ENCODE measurements at places on chromosomes 3 and 15. TPM values are rescaled to one million over a fixed set of nuclear protein-coding genes. Genes with fewer than 3 reads are reported as not detected.
A peak's percentile ranks its signal among the peaks of the same experiment; 100 is the strongest.

DNA sequence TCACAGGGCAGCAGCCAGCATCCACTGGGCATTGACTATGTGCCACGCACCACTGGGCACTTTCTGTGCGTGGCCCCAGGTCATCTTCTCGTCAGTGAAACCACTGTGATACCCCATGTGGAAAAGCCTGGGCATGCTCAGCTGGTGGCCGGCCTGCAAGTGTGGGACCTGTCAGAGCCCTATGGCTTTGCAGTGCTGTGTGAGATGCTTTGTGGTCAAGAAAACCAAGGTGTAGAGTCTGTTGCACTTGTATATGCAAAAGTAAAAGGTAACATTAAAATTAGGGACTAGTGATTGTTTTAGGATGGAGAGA is 69.5 kb downstream of the PGPEP1L start:
- H3K27me3 ChIP-seq, result no peaks in the 10 kb centered on the region
- H3K4me1 ChIP-seq, result no peaks in the 10 kb centered on the region
- no peak overlapping the region for H3K27ac ChIP-seq
- peaks cover 8% of the 10 kb centered on the region for H3K36me3 ChIP-seq
- DNase-seq, result no peak

- no peak overlapping the region for H3K27ac ChIP-seq
- no peak overlapping the region for H3K4me3 ChIP-seq
- DNase-seq, result no peak
- H3K27me3 ChIP-seq, result no peaks in the 10 kb centered on the region
Measured at GRCh38 chr15:74809956-74810355, 2.7 kb upstream of the LMAN1L start.

DNA sequence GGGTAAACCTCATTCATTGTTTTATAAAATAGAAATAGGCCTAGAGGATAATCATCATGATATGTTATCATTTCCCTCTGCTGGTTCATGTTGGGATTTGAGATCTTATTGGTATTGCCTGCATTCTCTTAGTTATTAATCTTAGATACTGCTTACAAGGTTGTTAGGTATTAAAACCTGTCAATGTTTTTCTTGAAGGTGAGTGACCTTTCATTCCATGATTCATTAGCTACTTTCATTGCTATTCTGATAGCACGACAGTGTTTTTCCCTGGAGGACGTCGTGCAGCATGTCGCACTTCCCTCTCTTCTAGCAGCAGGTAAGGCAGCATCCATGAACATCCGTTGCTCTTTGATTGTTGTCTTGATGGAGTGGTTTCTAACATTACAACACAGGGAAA is 17.1 kb downstream of the P2RY12 start:
- H3K27me3 ChIP-seq, result no peaks in the 10 kb centered on the region
- no peak overlapping the region for H3K27ac ChIP-seq
- H3K4me3 ChIP-seq, result no peak overlapping the region
- H3K36me3 ChIP-seq, result no peaks in the 10 kb centered on the region
- no peaks in the 10 kb centered on the region for H3K4me1 ChIP-seq

GRCh38 chr15:33460166-33460805 is 149.5 kb downstream of the RYR3 start:
- H3K36me3 ChIP-seq, result no peaks in the 10 kb centered on the region
- H3K27me3 ChIP-seq, result no peaks in the 10 kb centered on the region
- no peak for DNase-seq
- H3K27ac ChIP-seq, result no peak overlapping the region
- H3K4me1 ChIP-seq, result no peaks in the 10 kb centered on the region
- no peak overlapping the region for H3K4me3 ChIP-seq

- H3K27me3 ChIP-seq, result no peaks in the 10 kb centered on the region
- no peak overlapping the region for H3K4me3 ChIP-seq
- no peaks in the 10 kb centered on the region for H3K4me1 ChIP-seq
- H3K27ac ChIP-seq, result no peak overlapping the region
- peaks cover 5% of the 10 kb centered on the region for H3K36me3 ChIP-seq
Measured at GRCh38 chr15:85133709-85134108, 152.1 kb downstream of the PDE8A start.

GRCh38 chr3:32457971-32458471 is 44.6 kb downstream of the CMTM6 start:
- H3K4me3 ChIP-seq, result no peak overlapping the region
- peaks cover 8% of the 10 kb centered on the region for H3K4me1 ChIP-seq
- no peaks in the 10 kb centered on the region for H3K27me3 ChIP-seq
- no peak overlapping the region for H3K27ac ChIP-seq
- no peak for DNase-seq

DNA sequence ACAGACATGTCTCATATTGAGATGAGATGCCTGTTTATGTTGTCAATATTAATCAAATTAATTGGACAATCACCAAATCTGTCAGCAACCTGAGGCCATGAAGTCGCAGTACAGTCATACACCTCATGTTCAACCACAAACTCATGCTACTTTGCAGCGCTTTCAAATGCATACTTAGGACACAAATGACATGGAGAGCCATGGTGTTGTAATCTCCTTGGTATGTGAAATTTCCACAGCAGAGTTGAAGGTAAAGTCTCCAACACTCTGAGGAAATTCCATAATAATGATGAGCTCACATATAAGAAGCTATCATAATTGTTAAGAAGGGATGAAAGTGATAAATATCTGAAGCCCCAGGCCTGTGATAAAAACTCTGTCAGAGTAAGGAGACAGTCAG is 873.9 kb downstream of the MCTP2 start:
- H3K4me1 ChIP-seq, result no peaks in the 10 kb centered on the region
- H3K27me3 ChIP-seq, result no peaks in the 10 kb centered on the region
- H3K36me3 ChIP-seq, result no peaks in the 10 kb centered on the region
- H3K4me3 ChIP-seq, result no peak overlapping the region
- H3K27ac ChIP-seq, result no peak overlapping the region

DNA sequence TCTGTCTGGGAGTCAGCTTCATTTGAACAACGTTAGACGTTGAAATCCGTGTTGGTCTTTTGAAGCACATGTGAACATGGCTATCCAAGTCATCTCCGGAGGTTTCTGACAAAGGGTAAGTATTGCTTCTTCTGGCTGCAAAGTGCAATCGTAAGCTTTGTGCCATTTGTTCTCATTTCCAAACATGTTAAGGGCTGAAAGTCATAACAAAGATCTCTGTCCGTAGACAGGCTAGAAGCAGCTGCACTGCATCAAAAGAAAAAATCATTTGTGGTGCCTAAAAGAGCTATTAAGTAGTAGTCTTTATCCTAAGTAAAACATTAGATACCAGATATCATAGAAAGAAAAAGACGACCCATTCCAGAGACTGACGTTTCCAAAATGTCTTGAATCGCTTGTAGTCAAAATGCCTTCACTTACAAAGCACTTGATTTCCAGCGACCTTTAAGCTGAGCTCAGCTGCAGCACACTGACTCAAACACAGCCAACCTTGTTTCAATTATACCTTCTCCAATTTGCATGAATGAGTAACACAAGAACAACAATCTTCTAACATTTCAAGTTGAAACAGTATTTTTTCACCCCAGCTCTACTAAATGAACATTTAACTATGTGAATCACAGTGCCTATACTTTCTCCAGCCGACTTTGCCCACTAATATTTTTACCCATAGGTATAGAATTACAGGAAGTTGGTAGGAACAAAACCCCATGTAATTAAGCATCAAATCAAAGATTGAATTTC is 76.6 kb downstream of the NEDD4 start:
- DNase-seq, result no peak
- H3K36me3 ChIP-seq, result no peaks in the 10 kb centered on the region
- H3K4me3 ChIP-seq, result peak overlapping the region; percentile 21
- peak overlapping the region; percentile 76 for H3K27ac ChIP-seq

GRCh38 chr3:20810555-20810954 is 624.5 kb upstream of the SGO1 start:
- no peak overlapping the region for H3K27ac ChIP-seq
- no peak for DNase-seq

DNA sequence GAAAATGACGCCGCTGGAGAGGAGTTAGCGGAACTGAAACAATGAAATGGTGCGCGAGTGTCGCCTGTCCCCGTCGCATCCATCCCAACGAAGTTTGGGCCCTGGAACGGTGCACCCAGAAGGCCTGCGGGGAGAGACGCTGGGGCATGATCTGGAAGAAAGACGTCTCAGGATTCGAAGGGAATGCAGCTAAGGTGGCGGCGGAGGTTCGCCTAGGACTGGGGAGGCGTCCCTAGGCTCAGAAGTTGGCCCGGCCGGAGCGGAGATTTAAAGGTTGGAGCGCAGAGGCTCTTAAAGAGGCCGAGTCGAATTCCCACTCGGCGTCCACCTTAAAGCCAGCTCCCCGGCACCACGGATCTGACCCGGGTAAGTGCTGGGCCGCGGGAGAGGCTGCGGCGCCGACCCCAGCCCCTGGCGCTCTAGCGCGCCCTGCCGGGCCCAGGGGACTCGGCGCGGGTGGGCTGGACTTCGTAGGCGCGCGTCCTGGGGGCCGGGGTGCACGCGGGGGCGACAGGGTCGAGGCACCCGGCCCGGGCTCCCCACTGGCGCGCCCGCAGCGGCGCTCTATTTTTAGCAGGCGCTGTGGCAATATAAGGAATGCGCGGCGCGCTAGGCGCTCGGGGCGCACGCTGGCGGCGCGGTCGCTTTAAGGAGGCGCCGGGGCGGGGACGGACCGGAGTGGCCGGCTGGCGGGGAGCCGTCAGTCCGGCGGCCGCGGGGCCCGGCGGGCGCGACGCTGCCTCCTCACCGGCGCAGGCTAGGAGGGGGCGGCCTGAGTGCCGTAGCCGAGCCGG is at the start of gene MRAS:
MRAS (plus strand) TSS at position 620 of the 794 bp plus-strand sequence. CDS start 24,305 bp downstream, outside the sequence.
- no peaks in the 10 kb centered on the region for H3K36me3 ChIP-seq
- peak within 1 kb of the TSS; percentile 87 for H3K4me3 ChIP-seq
- H3K27me3 ChIP-seq, result no peaks in the 10 kb centered on the region
- DNase-seq, result no peak
- H3K4me1 ChIP-seq, result peaks cover 5% of the 10 kb centered on the region

GRCh38 chr3:24069045-24069444 is 124.0 kb downstream of the NR1D2 start:
- no peak for DNase-seq
- no peak overlapping the region for H3K4me3 ChIP-seq
- H3K36me3 ChIP-seq, result no peaks in the 10 kb centered on the region
- no peak overlapping the region for H3K27ac ChIP-seq
- no peaks in the 10 kb centered on the region for H3K4me1 ChIP-seq

GRCh38 chr3:196624907-196625306 is 14.6 kb upstream of the NRROS start:
- peaks cover 20% of the 10 kb centered on the region for H3K4me1 ChIP-seq
- no peak overlapping the region for H3K4me3 ChIP-seq
- no peaks in the 10 kb centered on the region for H3K27me3 ChIP-seq
- no peak for DNase-seq

DNA sequence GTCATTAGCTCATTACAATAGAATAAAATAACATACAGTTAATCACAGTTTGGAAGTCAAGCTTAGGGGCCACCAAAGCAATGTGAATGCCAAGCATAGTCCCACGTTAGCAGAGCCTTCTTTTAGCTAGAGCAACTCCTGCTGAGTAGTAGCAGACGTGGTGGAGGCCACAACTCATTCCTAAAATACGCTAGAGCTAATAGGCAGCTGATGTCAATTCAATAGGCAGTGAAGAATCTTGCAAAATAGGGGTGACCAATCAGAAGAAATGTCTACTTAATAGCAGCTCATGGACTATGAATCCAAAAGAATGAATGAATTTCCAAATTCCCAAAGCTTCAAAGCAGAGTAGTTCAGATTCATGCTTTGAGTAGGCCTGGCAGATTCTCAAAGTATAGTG is 292.9 kb upstream of the RORA start:
- H3K27me3 ChIP-seq, result no peaks in the 10 kb centered on the region
- no peaks in the 10 kb centered on the region for H3K36me3 ChIP-seq
- no peak for DNase-seq
- H3K27ac ChIP-seq, result no peak overlapping the region

- no peaks in the 10 kb centered on the region for H3K4me1 ChIP-seq
- no peak overlapping the region for H3K4me3 ChIP-seq
- no peaks in the 10 kb centered on the region for H3K27me3 ChIP-seq
- H3K36me3 ChIP-seq, result no peaks in the 10 kb centered on the region
Measured at GRCh38 chr3:21435871-21436270, 315.1 kb downstream of the ZNF385D start.

DNA sequence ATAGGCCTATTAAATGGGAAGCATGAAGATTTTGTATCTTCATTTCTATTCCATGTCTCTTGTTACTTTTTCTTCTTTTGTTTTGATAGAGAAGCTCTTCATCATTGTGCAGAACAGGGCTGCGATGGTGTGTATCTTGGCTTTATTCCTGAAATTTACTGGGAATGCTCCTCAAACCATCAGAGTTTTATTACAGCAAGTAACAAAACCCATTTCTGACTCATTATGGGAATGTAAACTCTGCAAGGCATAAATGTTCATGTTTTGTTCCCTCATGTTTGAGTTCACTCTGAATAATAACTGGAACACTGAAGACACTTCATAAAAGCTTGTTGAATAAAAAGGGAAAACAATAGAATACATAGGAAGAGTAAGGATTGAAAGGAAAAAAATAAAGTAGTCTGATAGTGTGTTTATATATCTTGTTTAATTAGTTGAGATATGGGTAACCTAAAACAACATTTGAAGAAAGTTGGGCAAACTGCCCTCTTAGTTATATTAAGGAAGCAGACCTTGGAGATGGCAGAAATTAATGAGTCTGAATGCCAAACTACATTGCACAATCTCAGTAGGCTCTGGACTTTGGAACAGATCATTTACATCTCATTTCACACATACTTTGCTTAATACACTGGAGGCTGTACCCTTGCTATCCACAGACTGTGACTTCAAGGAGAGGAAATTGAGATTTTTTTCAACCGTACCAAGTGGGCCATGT is 521.5 kb downstream of the GRM7 start:
- DNase-seq, result no peak
- no peak overlapping the region for H3K27ac ChIP-seq
- no peaks in the 10 kb centered on the region for H3K4me1 ChIP-seq

- H3K4me1 ChIP-seq, result no peaks in the 10 kb centered on the region
- H3K36me3 ChIP-seq, result 0 out of 2 replicates have a peak, but pooled peaks cover 5% of the 10 kb centered on the region
- no peaks in the 10 kb centered on the region for H3K27me3 ChIP-seq
- DNase-seq, result no peak
Measured at GRCh38 chr15:84791763-84792162, 25.4 kb upstream of the ALPK3 start.

DNA sequence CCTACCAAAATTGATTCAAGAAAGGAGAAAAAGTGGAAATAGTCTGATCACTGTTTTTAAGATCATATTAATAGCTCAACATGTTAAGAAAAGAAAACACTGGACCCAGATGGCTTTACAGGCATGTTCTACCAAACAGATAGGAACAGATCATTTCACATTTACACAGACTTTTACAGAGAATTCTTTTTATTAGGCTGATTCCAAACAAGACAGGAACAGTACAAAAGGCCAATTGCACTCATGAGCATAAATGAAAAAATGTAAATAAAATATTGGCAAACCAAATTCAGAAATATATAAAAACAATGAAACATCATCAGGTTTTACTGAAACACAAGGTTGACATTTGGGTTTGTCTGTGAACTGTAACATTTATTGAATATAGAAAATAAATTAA is 106.5 kb downstream of the WNT5A start:
- no peaks in the 10 kb centered on the region for H3K36me3 ChIP-seq
- DNase-seq, result no peak

- H3K27me3 ChIP-seq, result no peaks in the 10 kb centered on the region
- H3K27ac ChIP-seq, result peak overlapping the region; percentile 65
- DNase-seq, result no peak
- peak overlapping the region; percentile 65 for H3K4me3 ChIP-seq
- H3K4me1 ChIP-seq, result peaks cover 4% of the 10 kb centered on the region
- H3K36me3 ChIP-seq, result no peaks in the 10 kb centered on the region
Measured at GRCh38 chr3:50297896-50298725, 1.1 kb downstream of the HYAL3 start.

ZIC4 gene
- total RNA-seq, result not detected

SLC12A1 gene
- not detected for total RNA-seq

CD86 gene
- not detected for total RNA-seq

SCAANT1 gene
- total RNA-seq, result not detected

FGF12 gene
- total RNA-seq, result 0.51 TPM

CTXN2 gene
- 0.05 TPM for total RNA-seq

VEPH1 gene
- total RNA-seq, result 0.51 TPM

PCBP4 gene
- total RNA-seq, result 58.0 TPM

GRAMD2A gene
- total RNA-seq, result 1.3 TPM

IRAK2 gene
- 25.1 TPM for total RNA-seq

PAQR5 gene
- 2.0 TPM for total RNA-seq

PRR23A gene
- not detected for total RNA-seq

TMEM41A gene
- 30.2 TPM for total RNA-seq
